Activated CD4-positive, alpha-beta T cell treated with anti-CD3 and anti-CD28 coated beads, Interleukin-2, amount 10 ng/mL, durations not matched to agents 24 days and 14 days (primary cell): ENCODE measurements at places on chromosomes 13 and 19. TPM values are rescaled to one million over a fixed set of nuclear protein-coding genes. Genes with fewer than 3 reads are reported as not detected.

DNA sequence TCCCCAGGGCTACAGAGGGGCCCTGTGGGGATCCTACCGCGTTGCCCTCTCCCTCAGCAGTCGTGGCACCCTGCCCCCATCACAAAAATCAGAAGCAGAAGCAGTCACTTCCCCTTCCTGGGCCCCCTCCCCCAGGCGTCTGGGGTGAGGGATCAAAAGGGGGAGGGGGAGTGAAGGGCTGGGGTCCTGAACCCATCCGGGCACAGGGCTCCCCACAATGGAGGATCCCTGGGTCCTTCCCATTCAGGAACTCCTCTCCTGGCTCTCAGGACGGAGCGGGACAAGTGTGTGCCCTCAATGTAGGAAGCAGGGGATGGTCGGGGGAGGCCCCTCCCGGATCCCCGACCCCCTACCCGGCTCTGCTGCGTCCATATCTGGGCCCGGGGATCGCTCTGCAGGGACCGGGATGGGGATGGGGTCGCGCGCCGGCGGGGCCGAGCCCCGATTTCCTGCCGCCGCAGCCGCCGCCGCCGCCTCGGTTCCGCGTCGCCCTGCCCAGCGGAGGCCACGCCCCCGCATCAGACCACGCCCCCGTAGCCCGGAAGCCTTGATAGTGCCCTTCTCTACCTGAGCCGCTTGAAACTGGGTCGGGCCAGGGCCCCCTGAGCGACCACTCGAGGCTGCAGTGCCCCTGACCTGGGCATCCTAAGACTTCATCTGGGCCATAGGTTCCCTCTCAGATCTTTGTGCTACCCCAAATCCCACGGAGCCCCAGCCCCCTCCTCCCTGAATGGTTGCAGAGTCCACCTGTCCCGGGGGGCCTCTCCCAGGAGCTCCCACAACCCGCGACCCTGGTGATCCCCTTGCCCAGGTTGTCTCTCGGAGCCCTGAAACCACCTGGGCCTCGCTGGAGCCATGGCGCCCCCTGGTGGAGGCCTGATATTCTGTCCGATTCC is at the start of gene GMIP:
TSS of gene GMIP (minus strand) at position 500 of the 896 bp plus-strand sequence. CDS start at position 372, 128 bp downstream.
- DNase-seq = peak; percentile 96

- no peak for DNase-seq
Observed at GRCh38 chr13:38265132-38265497, 84.5 kb upstream of the UFM1 start.

Gene CCDC9
- 40.6 and 44.6 TPM in 2 replicates for total RNA-seq

DNA sequence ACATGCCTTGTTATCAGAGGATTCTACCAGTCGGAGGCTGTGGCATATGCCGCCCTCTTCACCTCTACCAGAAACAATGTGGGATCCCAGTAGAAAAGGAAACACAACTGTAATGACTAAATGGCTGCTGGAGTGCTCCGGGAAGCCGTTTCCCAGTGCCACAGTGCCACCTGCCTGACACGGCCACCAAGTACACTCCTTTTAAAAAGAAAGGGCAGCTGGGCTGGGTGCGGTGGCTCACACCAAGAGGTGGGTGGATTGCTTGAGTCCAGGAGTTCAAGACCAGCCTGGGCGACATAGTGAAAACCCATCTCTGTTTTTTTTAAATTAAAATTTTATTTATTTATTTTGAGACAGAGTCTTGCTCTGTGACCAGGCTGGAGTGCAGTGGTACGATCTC is 67.3 kb downstream of the TRPM4 start:
- peak; percentile 79 for DNase-seq

Gene NCCRP1
- total RNA-seq = not detected in 2 replicates

GRCh38 chr19:42018503-42019193 is 24.6 kb upstream of the ATP1A3 start:
- no peak for DNase-seq

GRCh38 chr13:49643035-49643646 is 14.8 kb downstream of the ARL11 start:
- DNase-seq = no peak

DNA sequence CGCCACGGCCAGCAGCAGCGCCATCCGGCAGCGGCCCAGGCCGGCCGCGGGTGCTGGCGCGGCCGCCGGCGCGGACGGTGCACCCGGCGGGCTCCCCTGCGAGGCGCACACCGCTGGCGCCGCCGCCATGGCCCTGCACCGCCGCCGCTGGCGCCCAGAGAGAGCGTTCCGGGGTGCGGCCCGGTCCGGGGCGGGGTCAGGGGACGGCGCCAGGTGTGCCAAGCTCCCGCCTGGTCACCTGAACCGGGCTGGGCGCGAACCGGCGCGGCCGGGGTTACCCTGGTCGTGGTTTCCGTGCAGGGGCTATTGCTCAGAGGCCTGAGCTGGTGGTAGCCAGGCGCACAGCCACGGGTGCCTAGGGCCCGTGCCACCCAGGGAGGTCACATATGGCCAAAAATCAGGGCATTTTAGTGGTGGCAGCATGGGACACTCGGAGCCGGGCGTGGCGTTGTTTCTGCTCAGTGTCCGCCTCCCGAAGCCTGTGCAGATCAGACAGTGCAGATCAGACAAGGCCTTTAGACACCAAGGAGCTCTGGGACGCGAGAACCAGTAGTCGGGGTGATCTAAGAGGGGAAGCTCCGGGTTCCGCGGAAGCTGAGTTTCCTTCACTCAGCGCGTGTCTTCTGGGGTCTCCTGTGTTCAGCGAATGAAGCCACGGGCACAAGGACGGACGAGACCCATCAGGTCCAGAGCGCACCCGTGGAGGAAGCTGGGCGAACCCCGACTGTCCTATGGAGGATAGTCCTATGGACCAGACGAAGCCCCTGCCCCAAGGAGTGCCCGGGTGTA is at the start of gene TMEM238:
TSS of gene TMEM238 (minus strand) at position 162 of the 789 bp plus-strand sequence. CDS start at position 129, 33 bp downstream.
- DNase-seq = peak; percentile 88

DNA sequence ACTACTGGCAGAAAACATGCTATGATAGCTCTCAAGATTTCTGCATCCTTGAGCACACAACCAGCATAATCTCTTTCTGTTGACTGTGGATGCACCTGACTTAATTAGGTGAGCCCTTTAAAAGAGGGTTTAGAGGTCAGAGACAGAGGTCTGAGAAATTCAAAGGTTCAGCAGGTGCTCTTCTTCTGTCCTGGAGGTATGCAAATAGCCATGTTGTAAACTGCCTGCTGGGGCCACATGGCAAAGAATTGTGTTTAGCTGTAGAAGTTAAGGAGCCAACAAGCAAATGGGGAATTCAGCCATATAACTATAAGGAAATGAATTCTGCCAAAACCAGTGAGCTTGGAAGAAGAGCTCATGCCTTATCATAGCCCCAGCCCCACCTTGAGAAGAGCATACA is 11.6 kb upstream of the DCLK1 start:
- peak; percentile 25 for DNase-seq

GRCh38 chr19:42332059-42332458 is 6.6 kb downstream of the MEGF8 start:
- DNase-seq = no peak

GRCh38 chr13:99075268-99076191 is 97.7 kb upstream of the DOCK9 start:
- peak; percentile 82 for DNase-seq

DNA sequence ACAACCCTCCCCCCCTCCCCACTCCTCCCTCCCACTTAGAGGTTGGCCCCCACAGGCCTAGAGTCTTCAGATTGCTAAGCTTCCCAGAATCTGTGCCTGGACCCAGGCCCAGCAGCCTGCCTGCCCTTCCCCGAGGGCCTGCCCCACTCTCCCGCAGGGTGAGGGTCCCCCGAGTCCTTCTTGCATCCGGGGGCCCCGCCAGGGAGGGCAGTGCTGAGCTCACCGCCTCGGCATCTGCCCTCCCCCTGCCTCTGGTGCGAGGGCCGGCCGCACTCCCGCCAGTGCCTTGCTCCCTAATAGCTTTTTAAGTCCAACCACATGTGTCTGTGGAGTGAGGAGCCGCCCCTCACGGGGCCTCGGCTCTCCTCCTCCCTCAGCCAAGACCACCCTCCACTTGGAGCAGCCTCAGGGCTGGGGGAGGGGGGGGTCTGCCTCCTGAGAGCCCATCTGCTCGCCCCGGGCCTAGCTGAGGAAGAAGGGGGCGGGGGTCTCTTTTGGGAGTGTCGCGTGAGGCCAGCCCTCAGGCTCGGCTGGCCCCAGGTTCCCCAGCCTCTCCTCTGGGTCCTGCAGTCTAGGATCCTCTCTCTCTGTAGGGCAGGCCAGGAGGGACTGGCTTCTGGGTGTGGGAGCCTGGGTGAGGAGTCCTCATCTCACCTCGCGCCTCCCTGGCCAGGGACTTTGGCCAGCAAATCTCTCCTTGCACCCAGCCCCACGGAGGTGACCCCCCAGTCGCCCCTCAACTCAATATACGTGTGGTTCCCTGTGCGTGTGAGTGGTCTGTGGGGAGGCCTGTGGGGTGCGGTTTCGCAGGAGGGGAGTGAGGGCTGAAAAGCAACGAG is 47.2 kb downstream of the LYL1 start:
- DNase-seq = no peak

Gene CLEC4G
- not detected in 2 replicates for total RNA-seq

GRCh38 chr13:30845297-30846214 is 60.5 kb upstream of the MEDAG start:
- peak; percentile 63 for DNase-seq

Gene MIDN
- 72.3 and 82.4 TPM in 2 replicates for total RNA-seq

DNA sequence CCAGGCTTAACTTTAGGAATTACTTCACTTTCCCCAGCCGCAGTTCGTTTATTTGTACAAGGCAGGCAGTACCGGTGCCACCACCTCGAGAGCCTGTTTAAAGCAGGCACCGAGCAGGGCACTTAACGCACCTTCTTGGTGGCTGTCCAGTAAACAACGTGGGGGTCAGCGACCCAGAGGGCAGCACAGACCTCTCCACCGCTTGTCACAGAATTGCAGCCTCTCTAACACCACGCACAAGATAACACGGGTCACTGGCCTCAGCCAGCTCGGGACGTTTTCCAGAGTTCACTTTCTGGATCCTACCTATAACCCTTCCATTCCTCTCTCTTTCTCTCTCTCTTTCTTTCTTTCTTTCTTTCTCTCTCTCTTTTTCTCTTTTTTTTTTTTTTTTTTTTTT is 16.8 kb upstream of the ELAVL1 start:
- DNase-seq = no peak

GRCh38 chr19:5157186-5157585 is 183.4 kb downstream of the PTPRS start:
- DNase-seq = no peak

Gene PSG1
- not detected in 2 replicates for total RNA-seq
